ENCODE measurements at places on chromosomes 7 and 10.

- no peak for DNase-seq
Observed at GRCh38 chr7:26141077-26141476, 10.9 kb upstream of the NFE2L3 start.

DNA sequence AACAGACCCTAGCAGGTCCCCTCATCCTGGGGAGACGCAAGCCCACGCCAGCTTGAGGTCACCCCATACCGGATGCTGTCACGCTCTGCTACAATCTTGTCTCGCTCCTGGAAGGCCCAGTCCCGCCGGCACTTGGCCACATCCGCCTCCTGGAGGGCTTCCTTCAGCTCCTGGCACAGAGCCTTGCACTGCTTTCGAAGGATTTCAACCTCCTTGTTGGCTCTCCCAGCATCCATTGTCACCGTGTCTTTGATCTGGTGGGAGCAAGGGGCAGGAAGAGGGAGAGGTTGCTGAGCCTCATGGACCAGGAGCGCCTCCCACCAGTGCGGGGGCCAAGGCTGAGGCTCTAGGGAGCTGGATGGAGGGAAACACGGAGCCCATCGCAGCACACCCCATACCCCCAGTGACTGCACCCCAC is 90.9 kb downstream of the DLG5 start:
- peak; percentile 17 for DNase-seq

DNA sequence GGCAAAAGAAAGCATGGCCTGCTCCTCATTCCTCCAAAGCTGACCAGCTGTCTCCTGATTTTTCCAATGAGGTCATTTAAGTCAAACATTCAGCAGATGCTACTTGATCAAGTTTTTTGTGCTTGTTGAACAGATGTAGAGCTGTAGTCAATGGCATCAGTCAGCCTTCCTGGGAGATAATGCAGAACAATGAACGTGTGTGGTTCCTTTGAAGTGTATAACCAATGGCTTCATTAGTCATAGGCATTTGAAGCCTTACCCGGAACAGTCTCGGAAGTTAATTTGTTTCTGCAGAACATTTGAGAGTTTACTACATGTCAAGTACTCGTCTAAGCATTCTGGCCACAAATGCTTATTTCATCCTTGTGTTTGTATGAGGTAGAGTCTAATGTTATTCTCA is 227.1 kb downstream of the ADRA2A start:
- no peak for DNase-seq

GRCh38 chr10:99630433-99630832 is 10.2 kb upstream of the SLC25A28 start:
- no peak for DNase-seq

DNA sequence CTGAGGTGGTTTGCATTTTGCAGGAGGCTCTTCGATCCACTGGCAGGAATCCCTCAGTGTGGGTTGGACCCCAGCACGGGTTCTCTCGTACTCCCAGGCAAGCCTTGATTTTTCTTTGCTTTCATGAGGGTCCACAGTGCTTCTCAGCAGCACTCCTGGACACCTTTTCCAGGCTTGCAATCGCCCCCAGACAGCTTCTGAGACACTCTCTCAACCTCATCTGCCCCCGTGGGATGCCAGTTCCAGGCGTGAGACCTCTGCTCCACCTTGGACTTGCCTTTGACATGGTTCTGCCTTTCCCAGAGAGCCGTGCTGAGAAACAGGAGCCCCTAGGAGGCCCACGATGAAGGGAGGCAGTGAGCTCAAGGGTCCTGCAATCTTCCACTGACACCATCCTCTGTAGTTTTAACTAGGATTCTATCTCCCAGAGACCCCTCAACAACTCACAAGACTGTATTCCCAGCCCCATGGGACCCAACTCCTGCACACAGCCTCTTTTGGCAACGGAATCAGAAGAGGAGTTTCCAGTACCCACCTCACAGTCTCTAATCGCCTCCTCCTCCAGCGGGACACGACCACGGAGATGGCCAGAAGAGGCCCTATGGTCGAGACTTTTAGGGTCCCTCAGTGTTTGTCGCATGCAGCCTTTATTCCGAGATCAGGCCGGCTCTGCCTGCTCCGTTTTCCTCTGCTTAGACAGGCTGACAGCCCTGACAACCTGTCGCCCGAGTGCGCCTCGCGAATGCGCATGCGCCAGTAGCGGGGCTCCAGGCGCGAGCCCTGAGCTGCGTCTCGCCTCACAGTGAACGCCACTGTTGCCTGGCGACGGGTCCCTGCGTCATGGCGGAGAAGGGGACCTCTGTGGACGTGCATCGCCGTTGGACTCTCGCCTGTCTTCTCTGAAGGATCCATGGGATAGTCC is 26.0 kb upstream of the ZNF273 start:
- peak; percentile 64 for DNase-seq

Measured in DMS79 treated with DMSO at 0.1 percent for 48 hours (cell line).